ENCODE measurements at places on chromosomes 16 and 17. TPM values are rescaled to one million over a fixed set of nuclear protein-coding genes. Genes with fewer than 3 reads are reported as not detected.

Gene SUPT4H1
- total RNA-seq = 82.2 TPM

GRCh38 chr16:54509456-54509855, 222.9 kb upstream of the IRX3 start:
- no peaks in the 10 kb centered on the region for H3K27me3 ChIP-seq
- peaks cover 31% of the 10 kb centered on the region for H3K4me1 ChIP-seq
- no peak for DNase-seq
- no peak overlapping the region for H3K4me3 ChIP-seq
- no peak overlapping the region for H3K27ac ChIP-seq

Gene TCF25
- 95.4 TPM for total RNA-seq

Gene HOXB9
- total RNA-seq = not detected

All from GM23338 (cell line).